ENCODE measurements at places on chromosomes 6 and 20.

- H3K27ac ChIP-seq, result no peak overlapping the region
- no peak overlapping the region for H3K4me3 ChIP-seq
- H3K27me3 ChIP-seq, result peaks cover 14% of the 10 kb centered on the region
- no peaks in the 10 kb centered on the region for H3K36me3 ChIP-seq
Measured at GRCh38 chr20:54200487-54201267, 7.2 kb upstream of the PFDN4 start.

GRCh38 chr20:5104479-5104878, 15.3 kb downstream of the PCNA start:
- no peak overlapping the region for H3K27ac ChIP-seq
- H3K4me1 ChIP-seq, result no peaks in the 10 kb centered on the region
- DNase-seq, result no peak

DNA sequence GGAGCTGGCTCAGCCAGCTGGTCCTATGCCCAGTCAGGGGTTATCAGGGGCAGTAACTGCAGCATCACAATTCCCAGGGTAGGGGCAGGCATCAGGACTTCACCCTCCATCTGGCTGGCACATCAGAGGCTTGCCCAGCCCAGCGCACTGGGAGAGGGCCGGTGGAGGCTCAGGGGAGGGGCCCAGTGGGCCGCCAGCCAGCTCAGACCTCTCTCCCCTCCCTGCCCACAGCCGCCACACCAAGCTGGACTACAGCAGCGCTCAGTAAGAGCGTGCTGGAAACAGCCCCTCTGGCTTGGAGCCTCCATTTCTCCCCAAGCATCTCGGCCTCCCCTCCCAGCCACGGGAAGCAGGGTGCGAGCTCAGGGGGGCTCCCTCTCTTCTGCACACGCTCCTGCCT, 22.0 kb downstream of the ADA start:
- H3K4me1 ChIP-seq, result no peaks in the 10 kb centered on the region
- DNase-seq, result no peak
- H3K27me3 ChIP-seq, result no peaks in the 10 kb centered on the region
- H3K36me3 ChIP-seq, result no peaks in the 10 kb centered on the region
- no peak overlapping the region for H3K27ac ChIP-seq

GRCh38 chr6:107813555-107814194, 10.4 kb downstream of the SCML4 start:
- H3K27ac ChIP-seq, result no peak overlapping the region
- peaks cover 4% of the 10 kb centered on the region for H3K27me3 ChIP-seq
- no peak overlapping the region for H3K4me3 ChIP-seq
- peaks cover 39% of the 10 kb centered on the region for H3K4me1 ChIP-seq
- no peaks in the 10 kb centered on the region for H3K36me3 ChIP-seq

GRCh38 chr6:38284802-38285394, 354.8 kb downstream of the BTBD9 start:
- DNase-seq, result no peak
- H3K4me1 ChIP-seq, result no peaks in the 10 kb centered on the region
- no peaks in the 10 kb centered on the region for H3K36me3 ChIP-seq
